Bronchial epithelial cell (primary cell): ENCODE measurements at places on chromosomes 3 and 15.

- peak; percentile 40 for DNase-seq
These were observed 5.5 kb downstream of the AP3S2 start for GRCh38 chr15:89888214-89888804.

DNA sequence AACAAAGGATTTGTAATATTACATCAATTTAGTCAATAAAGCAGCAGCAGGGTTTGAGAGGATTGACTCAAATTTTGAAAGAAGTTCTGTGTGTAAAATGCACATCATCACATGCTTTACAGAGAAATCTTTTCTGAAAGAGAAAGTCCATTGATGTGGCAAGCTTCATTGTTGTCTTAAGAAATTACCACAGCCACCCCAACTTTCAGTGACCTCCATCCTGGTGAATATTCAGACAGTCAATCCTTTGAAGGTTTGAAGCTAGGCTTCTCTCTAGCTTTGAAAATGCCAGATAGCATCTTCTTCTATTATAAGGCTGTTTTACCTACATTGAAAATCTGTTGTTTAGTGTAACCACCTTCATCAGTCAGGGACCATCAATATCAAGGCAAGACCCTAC is 51.8 kb upstream of the SETMAR start:
- no peak for DNase-seq

- DNase-seq: no peak
These were observed 31.5 kb downstream of the MBNL1 start for GRCh38 chr3:152300029-152300731.

GRCh38 chr3:193974671-193975535 is 161.0 kb upstream of the HES1 start:
- no peak for DNase-seq

- peak; percentile 41 for DNase-seq
These were observed 27.3 kb upstream of the FGD5 start for GRCh38 chr3:14791343-14791945.

DNA sequence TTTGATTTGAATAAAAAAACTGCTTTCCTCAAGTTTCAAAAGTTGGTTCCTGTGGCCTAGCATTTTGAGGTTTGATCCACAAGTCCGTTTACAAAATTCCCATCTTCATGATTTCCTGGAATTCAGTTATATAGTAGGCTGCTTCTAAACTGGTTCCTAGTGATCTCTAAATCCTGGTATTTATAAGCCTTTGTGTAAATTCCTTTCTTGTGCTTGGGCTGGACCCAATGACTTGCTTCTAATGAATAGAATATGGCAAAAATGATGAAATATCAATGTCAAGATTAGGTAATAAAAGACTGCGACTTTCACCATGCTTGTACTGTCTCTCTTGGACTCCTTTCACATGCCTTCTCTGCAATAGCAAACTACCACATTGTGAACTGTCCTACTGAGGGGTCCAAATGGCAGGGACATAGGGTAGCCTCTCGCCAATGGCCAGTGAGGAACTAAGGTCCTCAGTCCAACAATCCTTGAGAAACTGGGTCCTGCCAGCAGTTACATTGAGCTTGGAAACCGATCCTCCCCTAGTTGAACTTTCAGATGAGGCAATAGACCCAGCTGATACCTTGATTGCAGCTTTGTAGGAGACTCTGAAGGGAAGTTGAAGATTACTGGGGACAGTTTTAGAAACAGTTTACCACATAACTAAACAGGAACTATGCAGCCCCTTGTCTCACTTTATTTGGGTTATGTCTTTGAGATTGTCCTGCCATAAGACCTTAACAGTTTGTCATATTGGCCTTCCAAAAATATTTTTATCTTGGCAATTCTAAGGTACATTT is 303.9 kb upstream of the TBC1D5 start:
- DNase-seq: no peak

DNA sequence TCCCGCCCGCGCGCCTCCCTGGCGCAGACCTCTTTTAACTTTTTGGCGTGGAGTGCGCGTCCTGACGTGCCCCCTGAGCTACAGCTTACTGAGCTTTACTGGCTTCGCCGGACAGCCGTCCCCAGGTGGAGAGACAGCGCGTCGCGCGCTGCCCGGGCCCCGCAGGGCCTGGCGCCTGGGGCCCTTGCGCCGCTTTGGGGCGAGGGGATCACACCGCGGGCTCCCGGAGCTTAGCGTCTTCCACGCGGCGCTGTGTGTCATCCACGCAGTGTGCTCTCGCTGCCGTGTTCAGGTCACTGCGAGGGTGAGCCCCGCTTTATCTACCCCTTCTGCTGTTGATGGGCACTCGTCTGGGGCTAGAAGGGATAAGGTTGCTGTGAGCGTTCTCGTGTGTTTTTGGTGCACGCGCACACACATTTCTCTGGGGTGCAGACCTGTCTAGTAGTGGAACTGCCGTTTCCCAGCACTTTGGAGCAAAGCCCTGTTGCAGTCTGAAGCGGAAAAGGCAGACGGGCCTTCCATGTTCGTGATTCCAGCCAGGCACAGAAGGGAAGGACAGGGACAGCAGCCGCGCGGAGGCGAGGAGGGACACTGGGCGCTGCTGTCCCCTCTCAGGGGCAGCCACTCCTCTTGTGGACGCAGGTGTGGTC is 33.1 kb upstream of the ALDH1L1 start:
- no peak for DNase-seq

GRCh38 chr3:23442598-23443383 is 239.7 kb downstream of the UBE2E2 start:
- no peak for DNase-seq

GRCh38 chr15:89647191-89647851 is 7.9 kb downstream of the KIF7 start:
- DNase-seq: peak; percentile 23

- no peak for DNase-seq
These were observed 17.4 kb downstream of the SLC6A1 start for GRCh38 chr3:11009898-11010297.

GRCh38 chr3:18870074-18870640 is 278.2 kb upstream of the KCNH8 start:
- DNase-seq: no peak

- DNase-seq: no peak
These were observed 37.1 kb downstream of the CTXND1 start for GRCh38 chr15:80214910-80215309.

GRCh38 chr3:27565201-27565852 is 81.1 kb upstream of the SLC4A7 start:
- no peak for DNase-seq

- no peak for DNase-seq
These were observed 257.1 kb downstream of the OPA1 start for GRCh38 chr3:193850084-193850619.

DNA sequence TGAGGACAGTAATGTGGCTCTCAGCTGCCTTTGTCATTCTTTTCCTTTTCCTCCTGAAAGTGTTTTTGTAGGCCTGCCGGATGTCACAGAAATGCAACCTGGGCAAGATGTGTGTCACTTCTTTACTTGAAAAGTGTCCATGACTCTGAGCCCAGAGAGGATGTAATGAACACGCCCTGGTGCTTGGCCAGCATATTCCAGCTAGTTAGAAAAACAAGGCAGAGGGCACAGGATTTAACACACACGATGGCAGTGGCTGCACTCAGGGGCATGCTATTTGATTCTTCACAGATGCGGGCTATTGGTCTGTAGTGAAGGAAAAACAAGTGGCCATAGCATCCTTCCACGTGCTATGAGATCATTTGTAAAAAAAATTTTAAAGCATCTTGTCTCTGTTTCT is 30.3 kb upstream of the PTX3 start:
- no peak for DNase-seq
